Activated CD4-positive, alpha-beta memory T cell treated with anti-CD3 and anti-CD28 coated beads, Interleukin-2, amount 10 ng/mL, durations not matched to agents 7 days and 5 days (primary cell): ENCODE measurements at places on chromosomes 12 and 14. TPM values are rescaled to one million over a fixed set of nuclear protein-coding genes. Genes with fewer than 3 reads are reported as not detected.
A peak's percentile ranks its signal among the peaks of the same experiment; 100 is the strongest.

DNA sequence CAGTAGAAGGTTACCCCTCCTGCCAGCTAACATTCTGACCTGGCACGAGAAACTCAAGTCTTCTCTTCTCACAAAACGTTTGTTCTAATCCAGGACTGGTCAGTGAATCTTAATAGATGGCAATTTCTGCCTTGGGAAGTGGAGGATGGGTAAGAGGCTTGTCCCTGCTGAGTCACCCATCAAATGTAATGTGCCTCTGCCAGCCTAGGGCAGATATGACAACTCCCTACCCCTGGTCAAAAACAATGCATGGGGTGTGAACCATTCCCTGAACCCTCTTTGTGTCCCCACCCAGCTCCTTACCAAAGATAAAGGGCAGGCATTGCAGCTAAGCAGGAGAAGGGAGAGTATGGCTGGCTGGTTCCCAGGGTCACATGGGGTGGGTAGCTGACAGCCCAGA, 1052.9 kb downstream of the GALC start:
- H3K27ac ChIP-seq = no peak overlapping the region
- H3K4me1 ChIP-seq = no peaks in the 10 kb centered on the region
- no peak overlapping the region for H3K4me3 ChIP-seq
- no peaks in the 10 kb centered on the region for H3K27me3 ChIP-seq
- no peaks in the 10 kb centered on the region for H3K36me3 ChIP-seq

- no peak overlapping the region for H3K27ac ChIP-seq
- no peak overlapping the region for H3K4me3 ChIP-seq
- DNase-seq = no peak
- peaks cover 54% of the 10 kb centered on the region for H3K27me3 ChIP-seq
Measured at GRCh38 chr12:6823182-6824084, 1.8 kb downstream of the GPR162 start.

GRCh38 chr14:68651652-68652432, 141.0 kb downstream of the ZFP36L1 start:
- no peak overlapping the region for H3K27ac ChIP-seq
- peaks cover 5% of the 10 kb centered on the region for H3K4me1 ChIP-seq
- no peaks in the 10 kb centered on the region for H3K27me3 ChIP-seq
- no peaks in the 10 kb centered on the region for H3K36me3 ChIP-seq

DNA sequence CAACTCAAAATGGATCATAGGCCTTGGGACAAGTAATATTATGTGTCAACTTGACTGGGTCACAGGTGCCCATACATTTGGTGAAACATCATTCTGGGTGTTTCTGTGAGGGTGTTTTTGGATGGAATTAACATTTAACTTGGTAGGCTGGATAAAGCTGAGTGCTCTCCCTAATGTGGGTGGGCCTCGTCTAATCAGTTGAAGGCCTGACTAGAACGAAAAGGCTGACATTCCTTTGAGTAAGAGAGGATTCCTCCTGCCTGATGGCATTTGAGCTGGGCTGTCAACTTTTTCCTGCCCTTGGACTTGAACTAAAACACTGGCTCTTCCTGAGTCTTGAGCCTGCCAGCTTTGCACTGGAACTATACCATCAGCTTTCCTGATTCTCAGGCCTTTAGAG, 93.4 kb upstream of the ESRRB start:
- H3K4me3 ChIP-seq = no peak overlapping the region
- no peaks in the 10 kb centered on the region for H3K36me3 ChIP-seq
- no peak overlapping the region for H3K27ac ChIP-seq
- no peak for DNase-seq

- H3K36me3 ChIP-seq = no peaks in the 10 kb centered on the region
- no peak for DNase-seq
- H3K4me3 ChIP-seq = no peak overlapping the region
- no peaks in the 10 kb centered on the region for H3K4me1 ChIP-seq
Measured at GRCh38 chr12:52806821-52807543, 6.9 kb downstream of the KRT4 start.

GRCh38 chr12:51357374-51358047, 11.0 kb upstream of the CELA1 start:
- DNase-seq = no peak
- H3K4me3 ChIP-seq = no peak overlapping the region
- peaks cover 24% of the 10 kb centered on the region for H3K36me3 ChIP-seq
- peaks cover 5% of the 10 kb centered on the region for H3K4me1 ChIP-seq
- H3K27me3 ChIP-seq = no peaks in the 10 kb centered on the region

DNA sequence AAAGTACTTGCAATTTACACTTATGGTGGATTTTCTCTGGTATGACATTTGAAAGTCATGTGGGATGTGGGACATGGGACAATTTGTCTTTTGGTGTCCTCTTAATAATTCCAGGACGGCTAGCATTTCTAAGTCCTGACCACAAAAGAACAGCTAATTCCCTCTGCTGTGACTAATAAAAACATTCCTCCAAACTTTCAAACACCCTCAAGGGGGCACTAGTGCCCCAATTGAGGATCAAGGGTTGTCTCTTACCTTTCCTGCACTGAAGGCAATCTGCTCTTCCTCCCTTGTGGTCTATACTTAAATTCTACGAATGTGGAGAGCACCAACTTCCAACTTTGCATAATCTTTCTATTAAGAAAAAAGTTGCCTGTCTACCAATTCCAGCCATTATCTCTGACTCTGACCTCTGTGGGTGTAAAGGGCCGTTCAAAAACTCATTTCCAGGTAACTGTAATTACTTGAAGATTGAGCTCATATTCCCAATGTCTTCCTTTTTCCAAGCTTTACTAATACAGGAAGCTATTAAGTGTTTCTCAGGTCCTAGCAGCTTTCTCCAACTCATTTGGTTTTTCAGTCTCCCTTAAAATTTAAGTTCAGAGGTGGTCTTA, 210.2 kb downstream of the PTPRO start:
- peaks cover 9% of the 10 kb centered on the region for H3K4me1 ChIP-seq
- no peak overlapping the region for H3K4me3 ChIP-seq
- H3K27me3 ChIP-seq = peaks cover 10% of the 10 kb centered on the region
- peak; percentile 61 for DNase-seq

GRCh38 chr12:108633534-108634248, at the start of gene SELPLG:
TSS of gene SELPLG (minus strand) at chr12:108633894. CDS start at chr12:108624307, 9,587 bp downstream.
- peaks cover 49% of the 10 kb centered on the region for H3K36me3 ChIP-seq
- peak within 1 kb of the TSS; percentile 99 for H3K4me3 ChIP-seq
- peak; percentile 93 for DNase-seq

DNA sequence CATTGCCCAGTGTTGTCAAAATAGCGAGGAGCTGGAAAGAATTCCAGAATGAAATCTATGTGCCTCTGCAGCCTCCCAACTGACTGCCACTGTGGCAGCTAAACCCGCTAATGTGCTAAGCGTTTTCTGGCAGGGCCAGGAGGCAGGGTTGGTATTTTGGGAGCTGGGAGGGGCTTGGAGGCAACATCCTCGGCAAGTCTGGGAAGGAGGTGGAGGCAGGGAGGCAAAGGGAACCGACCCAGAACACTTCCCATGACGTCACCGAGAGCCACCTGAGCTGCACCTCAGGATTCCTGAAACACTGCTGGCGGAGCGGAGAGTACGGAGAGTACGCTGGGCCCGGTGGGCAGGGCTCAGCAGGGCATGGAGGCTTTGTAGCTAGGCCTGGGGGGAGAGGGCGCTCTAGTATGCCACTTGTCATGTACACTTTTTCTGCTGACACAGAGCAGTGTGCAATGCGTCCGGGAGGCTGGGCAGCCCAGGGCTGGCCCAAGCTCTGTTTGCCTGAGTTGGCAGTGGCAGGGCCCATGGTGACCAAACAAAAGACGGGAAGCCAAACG, 81.5 kb downstream of the DPF3 start:
- peaks cover 41% of the 10 kb centered on the region for H3K4me1 ChIP-seq
- peaks cover 31% of the 10 kb centered on the region for H3K36me3 ChIP-seq
- no peak overlapping the region for H3K27ac ChIP-seq
- no peak for DNase-seq
- peaks cover 4% of the 10 kb centered on the region for H3K27me3 ChIP-seq

DNA sequence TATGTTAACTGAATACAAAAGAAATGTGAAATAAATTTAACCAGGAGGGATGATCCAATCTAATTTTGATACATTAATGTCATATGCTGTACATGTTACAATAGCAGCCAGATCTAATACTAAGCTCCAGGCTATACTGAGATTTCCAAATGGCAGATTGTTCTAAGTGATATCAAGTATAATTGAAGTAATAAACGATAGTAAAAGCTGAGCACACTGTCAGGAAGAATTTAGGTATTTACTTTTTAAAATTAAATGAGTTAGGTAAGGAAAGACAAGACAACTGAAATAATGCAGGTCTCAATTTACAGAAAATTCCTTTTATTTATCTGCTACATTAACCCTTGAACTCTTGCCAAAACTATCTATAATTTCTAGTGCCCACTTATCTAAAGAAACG, 39.9 kb downstream of the INSM2 start:
- H3K4me1 ChIP-seq = no peaks in the 10 kb centered on the region
- no peaks in the 10 kb centered on the region for H3K27me3 ChIP-seq
- H3K4me3 ChIP-seq = no peak overlapping the region
- DNase-seq = no peak
- H3K27ac ChIP-seq = no peak overlapping the region

DNA sequence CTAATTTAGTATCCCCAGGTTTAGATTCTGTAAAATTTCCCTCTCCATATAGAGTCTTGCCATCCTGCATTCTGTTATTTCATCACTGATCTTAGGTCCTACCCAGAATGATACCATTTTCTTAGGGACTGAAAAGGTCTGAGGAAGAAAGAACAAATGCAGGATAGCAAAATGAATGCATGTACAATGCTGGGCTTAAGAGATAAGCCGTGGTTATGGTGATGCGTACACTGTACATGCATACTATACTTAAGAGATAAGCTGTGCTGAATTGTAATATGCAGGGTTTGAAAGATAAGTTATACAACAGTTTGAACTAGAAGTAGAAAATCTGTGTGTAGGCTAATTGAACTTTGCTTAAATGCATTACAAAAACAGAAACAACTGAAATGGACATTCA, 416.2 kb downstream of the C12orf50 start:
- H3K27ac ChIP-seq = no peak overlapping the region
- DNase-seq = no peak
- no peak overlapping the region for H3K4me3 ChIP-seq
- no peaks in the 10 kb centered on the region for H3K36me3 ChIP-seq
- H3K4me1 ChIP-seq = no peaks in the 10 kb centered on the region

DNA sequence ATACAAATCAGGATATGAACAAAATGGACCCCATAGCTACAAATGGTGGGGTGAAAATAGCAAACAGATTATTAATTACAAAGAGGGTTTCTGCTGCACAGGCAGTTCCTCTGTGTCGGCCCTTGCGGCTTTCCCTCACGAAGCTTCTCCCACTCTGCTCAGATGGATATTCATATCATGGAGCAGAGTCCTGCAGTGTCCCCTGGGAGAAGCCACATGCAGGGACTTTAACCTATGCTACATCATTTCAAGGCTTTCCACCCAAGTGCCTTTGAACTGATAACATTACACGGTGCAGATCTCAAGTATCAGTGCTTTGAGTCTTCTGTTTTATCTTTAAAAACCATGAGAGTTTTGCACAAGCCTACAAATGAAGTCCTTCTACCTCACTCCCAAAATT, 229.1 kb downstream of the PPM1H start:
- H3K27ac ChIP-seq = no peak overlapping the region
- H3K4me1 ChIP-seq = no peaks in the 10 kb centered on the region
- peaks cover 5% of the 10 kb centered on the region for H3K27me3 ChIP-seq
- no peak for DNase-seq

DNA sequence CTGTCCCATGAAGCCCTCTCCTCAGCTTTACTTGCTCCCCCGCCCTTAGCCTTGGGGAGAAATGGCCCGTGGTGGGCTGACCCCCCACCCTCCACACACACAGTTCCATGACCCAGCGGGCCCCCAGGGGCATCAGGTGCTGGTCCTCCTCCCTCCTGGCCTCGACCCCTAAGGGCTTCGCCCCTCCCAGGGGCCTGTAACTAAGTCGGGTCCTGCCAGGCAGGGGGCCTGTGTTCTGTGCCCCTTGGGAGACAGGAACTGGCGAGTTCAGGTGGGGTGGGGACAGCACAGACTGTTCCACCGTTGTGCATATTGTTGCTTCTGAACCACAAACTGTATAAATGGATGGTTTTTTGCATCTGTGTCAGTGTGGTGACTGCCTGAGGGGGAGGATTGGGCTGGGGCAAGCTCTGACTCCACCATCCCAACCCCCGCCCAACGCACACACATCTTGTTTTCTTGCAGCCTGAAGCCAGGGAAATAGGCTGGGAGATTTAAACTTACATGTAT, 8.8 kb downstream of the TAMALIN start:
- no peaks in the 10 kb centered on the region for H3K36me3 ChIP-seq
- H3K27me3 ChIP-seq = peaks cover 6% of the 10 kb centered on the region
- DNase-seq = no peak
- peaks cover 7% of the 10 kb centered on the region for H3K4me1 ChIP-seq

DNA sequence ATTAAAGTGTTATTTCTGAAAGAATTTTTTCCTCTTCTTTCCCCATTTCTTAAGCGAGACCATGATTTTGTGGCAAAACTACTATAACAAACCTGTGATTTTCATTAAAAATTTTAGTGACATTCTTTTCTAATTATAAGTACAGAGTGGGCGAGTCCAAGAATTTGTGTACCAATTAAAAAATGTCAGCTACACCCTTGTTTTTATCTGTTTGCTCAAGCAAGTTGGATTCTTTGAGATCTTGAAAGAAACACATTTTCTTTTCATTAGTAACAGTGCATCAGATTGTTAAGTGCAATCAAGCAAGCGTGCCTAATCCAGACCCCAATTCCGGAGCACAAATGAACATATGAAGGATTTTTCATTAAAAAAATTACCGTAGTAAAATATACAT, 338.8 kb upstream of the DDHD1 start:
- H3K4me1 ChIP-seq = no peaks in the 10 kb centered on the region
- no peak overlapping the region for H3K27ac ChIP-seq
- H3K27me3 ChIP-seq = no peaks in the 10 kb centered on the region
- no peak overlapping the region for H3K4me3 ChIP-seq
- H3K36me3 ChIP-seq = no peaks in the 10 kb centered on the region
- no peak for DNase-seq

DNA sequence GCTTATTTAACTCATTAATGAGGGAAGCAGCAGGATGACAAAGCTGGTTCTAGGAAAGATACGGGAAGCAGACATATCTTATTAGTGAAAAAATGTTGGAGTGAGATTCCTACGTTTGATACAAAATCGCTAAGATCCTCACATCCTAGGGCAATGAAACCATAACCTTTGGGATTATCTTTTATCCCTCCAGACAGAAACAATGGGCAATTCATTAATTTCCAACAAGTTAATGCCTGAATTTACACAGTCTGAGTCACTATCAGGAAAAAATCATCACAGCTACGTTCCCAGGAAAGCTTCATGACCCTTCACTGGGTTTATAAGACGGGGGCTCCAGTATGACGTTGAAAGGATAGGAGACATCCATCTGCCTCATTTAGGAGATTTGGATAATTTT, 45.0 kb downstream of the SLC24A4 start:
- DNase-seq = no peak
- H3K27me3 ChIP-seq = peaks cover 8% of the 10 kb centered on the region
- no peaks in the 10 kb centered on the region for H3K4me1 ChIP-seq
- H3K27ac ChIP-seq = no peak overlapping the region

The ANKRD33 gene
- not detected for total RNA-seq

The TPPP2 gene
- total RNA-seq = not detected

The OAS2 gene
- 331 TPM for total RNA-seq

The SLC15A4 gene
- 23.5 TPM for total RNA-seq

The PLBD2 gene
- total RNA-seq = 10.9 TPM

The DAO gene
- not detected for total RNA-seq

The SMCO2 gene
- 0.60 TPM for total RNA-seq

The SLC7A8 gene
- 0.76 TPM for total RNA-seq
